ENCODE measurements at places on chromosomes 7 and 10.

DNA sequence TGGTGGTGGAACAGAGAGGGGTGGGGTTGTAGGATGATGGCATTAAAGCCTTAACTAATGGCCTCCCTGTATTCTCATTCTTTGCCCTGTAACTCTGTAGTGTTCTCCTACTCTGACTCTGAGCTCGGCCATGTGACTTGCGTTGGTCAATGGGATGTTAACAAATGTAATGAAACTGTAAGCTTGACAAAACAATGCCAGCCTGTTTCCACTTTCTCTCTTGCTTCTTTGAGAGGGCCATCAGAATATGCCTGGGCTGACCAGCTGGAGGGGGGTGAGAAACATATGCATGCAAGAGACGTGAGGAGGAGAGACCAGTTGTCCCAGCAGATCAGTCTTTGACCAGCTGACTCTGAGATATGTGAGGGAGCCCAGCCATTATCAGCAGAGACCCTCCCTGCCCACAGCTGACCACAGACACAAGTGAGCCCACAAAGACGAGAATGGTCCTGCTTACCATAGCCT is 100.6 kb downstream of the ICA1 start:
- no peak for DNase-seq

GRCh38 chr10:47371629-47372485 is 12.2 kb downstream of the ZNF488 start:
- DNase-seq = no peak

DNA sequence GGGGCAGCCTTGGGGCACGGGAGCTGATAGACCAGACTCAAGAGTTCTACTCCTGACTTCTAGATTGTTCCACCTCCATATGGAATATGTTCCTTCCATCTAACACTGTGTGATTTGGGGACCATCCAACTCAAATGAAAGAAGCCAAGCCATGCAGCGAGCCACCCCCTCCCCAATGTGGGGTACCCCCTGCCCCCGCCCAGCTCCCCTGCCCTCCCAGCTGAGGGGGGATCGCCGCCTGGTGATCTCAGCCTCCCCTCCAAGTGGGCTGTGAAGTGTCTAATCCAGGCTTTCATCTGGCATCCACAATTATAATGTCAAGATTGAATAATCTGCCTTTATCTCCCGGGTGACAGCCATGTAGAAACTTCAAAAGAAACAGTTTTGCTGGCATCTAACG is 246.1 kb downstream of the RPS24 start:
- DNase-seq = no peak

GRCh38 chr7:112529521-112529920 is 48.7 kb downstream of the LSMEM1 start:
- DNase-seq = no peak

- no peak for DNase-seq
These were observed 1151.8 kb downstream of the TYW1 start for GRCh38 chr7:68148440-68148839.

GRCh38 chr10:52617346-52617745 is 155.2 kb downstream of the MBL2 start:
- DNase-seq = no peak

DNA sequence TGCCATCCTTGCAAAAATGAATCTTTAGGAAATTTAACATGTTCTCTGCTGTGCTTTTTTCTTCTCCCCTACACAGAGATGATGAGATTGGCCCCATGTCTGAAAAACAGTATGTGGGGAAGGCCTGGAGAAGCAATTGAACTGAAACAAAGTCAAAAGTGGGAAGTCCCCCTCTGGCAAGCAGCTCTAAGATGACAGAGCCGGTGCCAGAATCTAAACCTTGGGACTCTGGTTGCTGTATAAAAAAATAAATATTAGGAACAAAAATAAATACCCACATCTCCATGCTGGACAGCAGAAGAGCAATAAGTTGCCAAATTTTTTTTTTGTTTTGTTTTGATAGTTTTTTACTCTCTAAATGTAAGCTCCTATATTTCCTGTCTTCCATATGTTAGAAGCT is 51.8 kb upstream of the TRIL start:
- no peak for DNase-seq

- no peak for DNase-seq
These were observed 303.5 kb upstream of the MGMT start for GRCh38 chr10:129163531-129163930.

- DNase-seq = no peak
These were observed 36.6 kb downstream of the INSYN2A start for GRCh38 chr10:127159648-127160245.

GRCh38 chr7:285731-286130 is 4.2 kb upstream of the FOXL3 start:
- DNase-seq = no peak

DNA sequence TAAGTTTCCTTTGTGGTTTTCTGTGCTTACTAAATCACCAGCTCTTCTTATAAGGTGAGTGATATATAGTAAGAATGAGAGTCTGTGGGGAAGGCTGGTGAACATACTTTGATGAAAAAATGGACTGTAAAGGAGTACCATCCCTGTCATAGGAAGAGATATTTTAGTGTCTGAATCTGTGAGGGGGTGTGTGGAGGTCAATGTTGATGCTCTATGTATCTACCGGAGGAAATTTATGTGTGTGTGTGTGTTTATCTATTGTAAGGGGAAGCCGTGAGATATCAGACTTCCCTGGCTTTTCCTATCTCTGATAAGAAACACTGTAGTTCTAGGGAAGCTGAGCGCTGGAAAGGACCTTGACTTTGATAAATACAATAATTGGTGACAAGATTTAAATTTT is 179.0 kb downstream of the PCDH15 start:
- no peak for DNase-seq

GRCh38 chr7:85103357-85103756 is 83.5 kb downstream of the SEMA3D start:
- peak; percentile 44 for DNase-seq

DNA sequence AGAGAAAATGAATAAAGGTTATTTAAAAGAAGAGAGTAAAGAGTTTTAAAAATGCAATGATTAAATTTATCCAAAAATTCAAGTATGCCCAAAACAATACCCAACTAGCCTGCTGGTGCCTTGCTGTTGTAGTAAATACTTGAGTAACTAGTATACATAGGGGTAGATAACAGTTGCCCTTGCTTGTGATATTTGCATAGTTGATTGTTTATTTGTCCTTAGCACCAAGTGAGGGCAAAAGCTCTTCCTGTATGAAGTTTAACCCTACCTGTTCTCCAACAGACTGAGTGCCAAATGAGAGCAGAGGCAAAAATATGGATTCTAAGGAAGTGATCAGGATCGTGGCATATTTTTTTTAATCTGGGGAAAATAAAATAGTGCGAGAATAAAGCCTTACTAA is 85.0 kb downstream of the PTN start:
- DNase-seq = no peak

- no peak for DNase-seq
These were observed 362.5 kb upstream of the ZMIZ1 start for GRCh38 chr10:78706256-78706655.

DNA sequence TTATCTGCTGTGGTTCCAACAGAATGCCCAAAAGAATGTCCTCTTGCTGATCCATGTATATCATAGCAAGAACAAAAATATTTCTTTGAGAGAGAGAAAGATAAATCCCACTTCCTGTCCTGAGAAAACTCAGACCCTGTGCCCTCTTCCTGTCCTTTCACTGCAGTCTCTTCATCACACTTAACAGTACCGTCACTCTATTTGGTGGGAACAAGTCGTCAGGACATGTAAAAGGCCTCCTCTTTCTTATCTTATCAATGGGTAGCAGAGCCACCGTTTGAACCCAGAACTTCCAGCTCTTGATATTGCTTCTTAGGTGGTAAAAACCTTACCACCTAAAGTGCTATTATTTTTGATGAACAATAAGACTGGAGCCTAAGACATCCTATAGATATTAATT is 43.9 kb downstream of the CHRM2 start:
- no peak for DNase-seq

- DNase-seq = peak; percentile 55
These were observed 55.2 kb upstream of the GSDME start for GRCh38 chr7:24812305-24812945.

DNA sequence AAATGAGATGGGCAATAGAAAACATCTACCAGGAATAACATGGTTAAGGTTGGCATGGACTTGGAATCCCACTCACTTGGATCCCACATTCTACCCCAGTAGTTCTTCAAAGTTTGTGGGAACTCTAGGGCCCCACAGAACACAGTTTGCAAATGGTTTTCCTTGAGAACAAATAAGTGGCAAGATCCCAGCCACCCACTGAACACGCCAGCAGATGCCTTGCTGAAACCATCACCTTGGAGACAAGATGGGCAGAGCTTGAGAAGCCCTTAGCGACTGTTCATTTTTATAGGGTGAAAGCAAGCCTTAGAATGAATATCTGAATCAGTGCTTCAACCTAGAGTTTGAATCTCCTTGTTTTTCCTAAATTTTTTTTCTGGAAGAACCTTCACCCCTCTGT is 349.1 kb downstream of the RPS24 start:
- no peak for DNase-seq

DNA sequence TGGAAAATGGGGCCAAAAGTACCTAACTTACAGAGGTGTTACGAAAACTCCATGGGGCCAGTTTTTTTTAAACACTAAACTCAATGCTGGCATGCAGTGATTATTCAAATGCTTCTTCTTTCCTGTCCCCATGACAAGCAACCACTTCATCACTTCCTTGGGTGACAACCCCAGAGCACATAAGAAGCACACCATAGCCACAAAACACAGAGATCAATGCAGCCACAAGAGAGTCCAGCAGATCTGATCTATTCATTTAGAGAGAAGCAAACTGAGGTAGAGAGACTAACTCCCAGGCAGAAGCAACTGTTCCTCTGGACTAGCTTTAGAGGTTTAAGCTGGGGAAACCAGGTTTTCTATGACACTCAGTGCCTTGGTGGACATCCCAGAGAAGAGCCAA is 180.0 kb downstream of the GRID1 start:
- DNase-seq = no peak

DNA sequence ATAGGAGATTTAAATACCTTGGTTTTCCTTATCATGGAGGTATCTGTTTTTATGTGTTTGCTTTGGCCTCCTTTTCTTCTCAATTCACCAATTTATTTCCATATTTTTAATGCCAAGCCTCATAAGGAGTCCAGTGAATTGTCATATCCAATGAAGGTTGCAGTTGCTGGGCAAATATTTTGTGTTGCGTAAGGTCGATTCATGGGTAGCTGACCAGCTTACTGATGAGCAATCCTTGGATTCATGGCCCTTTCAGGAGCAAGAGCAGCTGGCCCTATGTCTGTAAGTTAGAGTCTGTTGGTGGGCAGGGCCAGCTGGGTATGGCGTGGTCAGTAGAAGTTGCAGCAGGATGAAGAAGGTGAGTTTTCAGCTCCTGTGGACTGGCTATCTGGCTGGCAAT is 182.9 kb downstream of the PFKFB3 start:
- no peak for DNase-seq

GRCh38 chr10:3647074-3647473 is 137.9 kb downstream of the KLF6 start:
- DNase-seq = no peak

- DNase-seq = no peak
These were observed 817.5 kb downstream of the NRG3 start for GRCh38 chr10:82692458-82692857.

DNA sequence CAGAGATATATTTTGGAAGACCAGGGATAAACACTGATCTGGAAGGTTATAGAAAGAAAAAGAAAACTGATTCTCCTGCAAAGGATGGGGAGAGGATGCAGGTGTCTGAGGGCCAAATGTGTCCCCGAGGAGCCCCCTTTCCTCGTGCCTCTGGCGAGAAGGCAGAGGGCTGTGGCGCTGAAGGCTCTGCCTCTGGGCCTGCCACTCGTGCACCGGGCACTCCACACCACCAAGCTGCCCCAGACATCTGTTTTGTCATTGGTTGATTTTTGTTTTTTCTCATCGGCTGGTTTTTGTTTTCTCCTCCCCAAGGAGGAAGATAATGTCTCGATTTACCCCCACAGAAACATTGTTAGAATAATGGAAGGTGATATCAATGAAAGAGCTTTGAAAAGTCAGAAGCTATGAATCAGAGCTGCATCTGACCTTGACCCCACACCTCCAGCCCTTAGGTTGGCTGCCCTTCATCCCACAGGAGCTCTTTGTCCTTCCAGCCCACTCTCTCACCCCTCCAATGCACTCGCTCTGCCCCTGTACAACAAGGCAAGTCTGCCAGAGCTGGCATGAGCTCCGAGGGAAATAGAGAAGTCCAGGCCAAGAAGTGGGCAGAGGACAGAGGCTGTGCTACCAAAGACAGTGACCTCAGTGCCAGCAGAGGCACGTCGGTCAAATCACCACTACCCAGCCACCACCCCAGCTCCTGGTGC is 124.8 kb downstream of the TCERG1L start:
- no peak for DNase-seq

- DNase-seq = no peak
These were observed 24.2 kb downstream of the BAIAP2L1 start for GRCh38 chr7:98376711-98377110.

- peak; percentile 49 for DNase-seq
These were observed at the start of gene INHBA for GRCh38 chr7:41702635-41703371. INHBA (minus strand) TSS chr7:41703090; CDS start chr7:41700374, 2,716 bp downstream.

GRCh38 chr7:3895341-3896116 is 594.5 kb downstream of the SDK1 start:
- no peak for DNase-seq

GRCh38 chr7:142485617-142486226 is 227.9 kb upstream of the PRSS58 start:
- no peak for DNase-seq

- DNase-seq = no peak
These were observed 126.4 kb downstream of the ARHGAP22 start for GRCh38 chr10:48478469-48478868.

DNA sequence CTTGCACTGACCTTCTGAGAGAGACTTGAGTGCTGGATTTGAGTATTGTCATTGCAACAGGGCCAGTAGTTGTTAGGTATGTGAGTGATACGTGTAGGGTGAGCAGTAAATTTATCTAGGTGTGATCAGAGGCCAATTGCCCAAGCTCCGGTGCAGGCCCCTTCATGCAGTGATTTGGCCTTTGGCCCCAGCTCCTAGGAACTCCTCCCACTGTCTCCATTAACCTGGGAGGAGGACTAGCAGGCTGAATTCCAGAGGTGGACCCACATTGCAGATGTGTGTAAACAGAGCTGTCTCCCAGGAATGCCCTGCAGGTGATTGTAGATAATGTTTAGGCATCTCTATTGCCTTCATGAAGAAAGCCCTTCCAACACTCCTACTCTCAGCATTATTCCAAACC is 19.5 kb downstream of the TCF7L2 start:
- DNase-seq = no peak

Measured in LoVo (cell line).